ENCODE measurements at places on chromosomes 12 and 14.

DNA sequence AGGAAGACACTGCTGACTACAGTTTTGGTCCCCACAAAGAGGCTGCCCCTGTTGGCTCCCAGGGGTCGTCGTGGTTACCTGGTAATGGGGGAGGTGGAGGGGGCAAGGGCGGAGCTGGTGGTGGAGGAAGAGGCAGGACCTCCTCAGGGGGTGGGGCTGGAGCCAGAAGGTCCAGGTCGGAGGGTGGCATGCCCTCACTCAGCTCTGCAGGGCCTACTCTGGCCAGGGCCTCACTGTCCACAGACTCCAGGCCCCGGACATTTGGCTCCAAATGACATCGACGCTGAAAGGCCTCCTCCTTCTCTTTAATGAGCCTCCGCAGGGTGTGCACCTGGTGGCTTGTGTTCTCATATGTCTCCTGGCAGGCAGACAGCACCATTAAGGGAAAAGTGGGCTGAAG, 28.5 kb downstream of the PRPF40B start:
- no peak for DNase-seq

GRCh38 chr12:116689979-116690744, 47.7 kb downstream of the SPRING1 start:
- DNase-seq, result no peak

DNA sequence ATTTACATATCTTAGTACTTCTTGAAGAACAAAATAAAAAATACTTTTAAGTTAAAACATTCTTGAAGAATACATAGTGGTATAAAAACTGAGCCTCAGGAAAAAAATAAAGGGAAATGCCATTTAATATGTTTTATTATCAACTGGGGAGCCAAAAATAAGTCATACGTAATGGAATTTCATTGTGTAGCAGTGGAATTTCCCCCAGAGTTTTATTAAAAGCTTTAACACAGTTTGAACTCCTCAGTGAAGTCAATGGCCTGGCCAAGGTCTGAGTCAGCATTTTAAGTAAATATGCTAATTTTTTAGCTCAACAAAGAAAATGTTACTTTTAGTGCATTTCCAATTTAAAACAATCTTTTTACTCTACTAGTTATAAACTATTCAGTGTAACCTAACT, 350.1 kb upstream of the ATP2B1 start:
- DNase-seq, result no peak

DNA sequence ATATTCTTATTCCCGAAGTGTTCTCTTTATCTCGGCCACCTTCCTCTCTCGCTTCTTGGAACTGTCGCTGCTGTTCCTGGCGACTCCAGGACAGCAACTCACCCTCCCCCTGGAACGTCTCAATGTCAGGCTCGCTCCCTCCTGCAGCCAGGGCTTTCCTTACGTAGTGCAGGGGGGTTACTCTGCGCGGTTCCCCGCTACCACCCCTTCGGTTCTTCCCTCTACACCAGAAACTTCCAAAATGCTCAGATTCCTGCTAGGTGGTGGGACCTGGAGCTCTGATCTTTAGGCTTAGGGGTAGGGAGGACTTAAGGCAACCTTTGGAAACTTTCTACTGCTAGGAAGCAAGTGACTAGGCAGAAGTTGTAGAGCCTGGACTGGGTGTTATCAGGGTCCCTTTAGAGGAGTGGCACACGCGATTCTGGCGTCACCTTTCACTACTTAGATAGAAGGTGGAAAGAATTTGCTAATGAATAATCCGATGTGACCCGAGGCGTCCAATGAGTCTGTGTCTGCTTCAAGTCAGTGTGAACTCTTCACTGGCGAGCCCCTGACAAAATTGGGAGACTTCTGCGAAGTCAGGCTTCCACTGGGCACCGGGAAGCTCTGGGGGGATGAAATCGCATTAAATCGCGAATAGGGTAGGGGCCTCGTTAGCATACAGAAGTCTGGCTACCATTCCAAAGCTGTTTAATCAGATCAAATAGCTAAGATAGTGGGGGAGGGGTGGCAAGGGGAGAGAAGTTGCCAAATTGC, 900 bp upstream of the DPF3 start:
- no peak for DNase-seq

DNA sequence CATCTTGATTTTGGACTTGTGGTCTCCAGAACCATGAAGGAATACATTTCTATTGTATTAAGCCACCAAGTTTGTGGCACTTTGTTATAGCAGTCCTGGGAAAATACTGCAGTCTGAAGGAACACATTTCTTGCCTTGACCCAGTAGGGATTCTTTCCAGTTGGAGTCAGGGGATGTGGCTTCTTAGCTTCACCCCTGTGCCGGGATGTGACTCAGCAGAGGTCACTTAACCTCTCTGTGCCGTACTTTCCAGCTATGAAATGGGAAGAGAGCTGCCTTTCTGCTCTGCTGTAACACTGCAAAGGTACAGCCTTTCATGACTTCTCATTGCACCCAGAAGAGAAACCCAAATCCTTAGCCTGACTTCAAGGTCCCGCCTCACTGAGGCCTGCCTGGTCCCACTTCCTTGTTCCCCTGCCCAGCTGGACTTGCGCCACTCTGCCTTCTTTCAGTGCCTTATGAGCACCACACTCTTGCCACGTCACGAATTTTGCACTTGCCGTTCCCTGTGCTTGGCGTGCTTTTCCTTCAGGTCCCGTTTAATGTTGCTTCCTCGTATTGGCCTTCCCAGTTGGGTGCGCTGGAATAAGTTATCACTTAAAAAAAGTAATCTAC, 24.2 kb downstream of the CHST11 start:
- DNase-seq, result no peak

- DNase-seq, result no peak
Measured at GRCh38 chr12:6367065-6367968, 8.0 kb downstream of the SCNN1A start.

- DNase-seq, result no peak
Measured at GRCh38 chr12:109244073-109244472, 65.0 kb downstream of the FOXN4 start.

DNA sequence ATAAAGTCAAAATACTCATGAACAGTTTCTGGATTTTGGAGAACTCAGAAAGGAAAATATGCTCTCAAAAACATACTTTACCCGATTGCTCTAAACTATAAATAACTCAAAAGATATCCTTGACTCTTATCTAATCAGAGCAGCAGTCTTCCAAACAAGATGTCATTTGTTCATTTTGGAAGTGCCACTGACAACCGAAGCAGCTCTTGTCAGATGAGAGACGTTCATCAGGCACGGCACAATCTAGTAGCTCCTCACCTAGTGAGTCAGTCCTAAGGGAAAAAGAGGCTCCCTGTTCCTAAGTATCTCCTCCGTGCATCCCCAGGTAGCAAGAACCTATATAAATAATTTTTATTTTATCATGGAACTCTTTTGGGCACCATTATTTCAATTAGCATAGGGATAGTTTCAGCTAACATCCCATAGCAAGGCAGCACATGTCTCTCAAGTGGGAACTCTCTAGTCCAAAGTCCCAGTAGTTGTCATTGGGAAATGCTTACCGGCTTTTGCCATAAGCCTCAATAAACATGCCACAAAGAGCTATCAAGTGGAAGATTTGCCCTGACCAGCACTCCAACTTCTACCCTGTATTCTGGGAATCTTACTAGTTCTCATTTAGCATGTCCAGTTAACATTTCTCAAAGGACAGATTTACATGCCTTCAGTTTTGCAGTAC, 14.1 kb upstream of the TMEM263 start:
- DNase-seq, result no peak

DNA sequence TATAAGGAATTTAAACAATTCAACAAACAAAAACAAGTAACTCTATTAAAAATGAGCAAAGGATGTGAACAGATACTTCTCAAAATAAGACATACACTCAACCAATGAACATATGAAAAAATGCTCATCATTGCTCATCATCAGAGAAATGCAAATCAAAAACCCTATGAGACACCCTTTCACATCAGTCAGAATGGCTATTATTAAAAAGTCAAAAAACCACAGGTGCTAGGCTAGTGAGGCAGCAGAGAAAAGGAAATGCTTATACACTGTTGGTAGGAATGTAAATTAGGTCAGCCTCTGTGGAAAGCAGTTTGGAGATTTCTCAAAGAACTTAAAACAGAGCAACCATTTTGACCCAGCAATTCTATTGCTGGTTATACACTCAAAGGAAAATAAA, 52.0 kb downstream of the NAV3 start:
- no peak for DNase-seq

GRCh38 chr12:14460212-14460841, 94.8 kb downstream of the ATF7IP start:
- DNase-seq, result no peak

GRCh38 chr14:68897559-68898155, 81.4 kb downstream of the ACTN1 start:
- no peak for DNase-seq

All from anterior cingulate cortex (tissue), 58 donors.